ENCODE measurements at places on chromosomes 2 and 18. TPM values are rescaled to one million over a fixed set of nuclear protein-coding genes. Genes with fewer than 3 reads are reported as not detected.

Gene C1QL2
- total RNA-seq: not detected

DNA sequence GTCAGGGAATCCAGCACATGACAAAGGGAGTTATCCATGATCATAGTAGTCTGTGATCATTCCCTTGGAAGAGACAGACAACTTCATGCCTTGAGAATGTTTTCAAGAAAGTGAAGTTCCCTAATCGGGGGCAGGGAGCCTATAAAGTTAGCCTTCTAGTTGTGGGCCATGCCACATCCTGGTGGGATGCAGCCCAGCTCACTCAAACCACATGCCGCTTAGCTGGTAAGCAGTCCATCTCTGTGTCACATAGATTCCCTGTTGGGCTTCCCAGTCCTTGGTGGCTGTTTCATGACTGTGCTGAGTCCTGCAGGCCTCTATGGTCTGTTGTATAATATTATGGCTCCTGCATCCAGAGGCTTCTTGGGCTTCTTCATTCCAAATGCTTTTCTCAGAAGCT is 11.4 kb upstream of the ARHGAP25 start:
- no peak for DNase-seq

GRCh38 chr2:44271296-44271695 is 4.0 kb upstream of the SLC3A1 start:
- no peak for DNase-seq

Gene DNAJC5G
- 2.3 TPM for total RNA-seq

Measured in Right ventricle myocardium superior (tissue), 1 donor.